WTC11 (cell line): ENCODE measurements at places on chromosomes 11 and 22.
A peak's percentile ranks its signal among the peaks of the same experiment; 100 is the strongest.

GRCh38 chr11:64556044-64556720 lies 34.8 kb upstream of the SLC22A12 start:
- no peak for DNase-seq

- no peak for DNase-seq
Observed at GRCh38 chr11:114785820-114786219, 107.5 kb downstream of the NXPE2 start.

GRCh38 chr11:65811764-65812475 lies 21.8 kb upstream of the SNX32 start:
- no peak for DNase-seq

DNA sequence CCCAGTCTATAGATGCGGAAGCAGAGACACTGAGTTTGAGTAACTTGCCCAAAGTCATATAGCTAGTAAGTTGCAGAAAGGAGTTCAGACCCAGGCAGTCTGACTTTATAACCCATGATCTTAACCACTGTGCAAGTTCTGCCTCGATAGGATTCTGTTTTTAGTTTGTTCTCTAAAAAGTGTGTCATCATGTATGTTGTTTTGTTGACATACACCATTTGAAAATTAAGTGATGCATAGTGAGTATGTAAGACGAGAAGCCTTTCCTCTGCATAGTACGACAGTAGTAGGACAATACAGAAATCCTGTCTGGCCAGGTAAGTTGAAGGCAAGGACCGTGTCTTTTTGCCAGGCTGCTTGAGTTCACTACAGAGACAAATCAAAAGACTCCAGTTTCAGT lies 3.3 kb downstream of the ZC3H12C start:
- DNase-seq: no peak

DNA sequence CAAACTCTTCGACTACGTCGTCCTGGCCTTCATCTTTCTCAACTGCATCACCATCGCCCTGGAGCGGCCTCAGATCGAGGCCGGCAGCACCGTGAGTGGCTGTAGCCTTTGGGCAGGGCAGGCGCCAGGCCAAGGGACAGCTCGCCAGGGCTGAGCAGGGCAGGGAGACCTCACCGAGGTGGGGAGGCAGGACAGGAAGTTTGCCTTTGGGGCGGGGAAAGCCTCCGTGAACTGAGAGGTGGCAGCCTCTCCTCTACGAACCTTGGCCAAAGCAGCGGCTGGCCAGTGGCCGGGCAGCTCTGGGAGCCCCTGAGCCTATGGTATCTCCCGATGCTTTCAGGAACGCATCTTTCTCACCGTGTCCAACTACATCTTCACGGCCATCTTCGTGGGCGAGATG lies 93.2 kb downstream of the CACNA1I start:
- DNase-seq: peak; percentile 34

- no peak for DNase-seq
Observed at GRCh38 chr11:93498641-93499040, 44.5 kb downstream of the SMCO4 start.

DNA sequence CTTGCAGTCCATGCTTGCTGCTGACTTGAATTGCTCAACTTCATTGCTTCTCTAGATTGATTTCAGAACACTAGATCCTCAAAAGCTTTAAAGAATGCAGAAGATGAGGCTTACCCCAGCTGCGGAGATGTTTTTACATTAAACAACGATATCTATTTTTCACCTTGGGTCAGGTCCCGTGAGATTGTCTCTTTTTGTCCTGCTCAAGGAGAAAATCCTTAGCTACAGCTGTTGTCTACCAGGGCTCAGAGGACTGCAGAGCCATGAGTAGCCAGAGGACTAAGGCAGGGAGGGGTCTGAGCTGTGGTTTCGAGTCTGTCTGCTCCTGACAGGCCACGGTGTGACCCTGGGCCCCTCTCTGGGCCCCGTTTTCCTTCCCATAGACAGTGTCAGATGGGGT lies 51.4 kb downstream of the PKNOX2 start:
- DNase-seq: no peak

GRCh38 chr11:113484223-113484622 lies 9.0 kb upstream of the DRD2 start:
- no peak for DNase-seq

DNA sequence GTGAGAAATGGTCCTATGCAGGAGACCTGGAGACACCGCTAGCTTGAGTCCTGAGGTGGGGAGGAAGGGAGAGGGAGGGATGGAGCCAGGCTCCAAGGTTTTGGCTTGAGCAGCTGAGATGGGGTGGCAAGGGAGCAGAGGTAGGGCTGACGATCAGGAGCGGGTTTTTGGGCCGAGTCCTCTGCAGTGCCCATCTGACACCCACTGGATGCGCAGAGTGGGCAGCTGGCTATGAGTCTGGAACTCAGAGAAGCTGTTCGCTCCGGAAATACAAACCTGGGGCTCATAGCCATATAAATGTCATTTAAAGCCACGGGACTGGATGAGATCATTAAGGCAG lies 453 bp upstream of the MAFF start:
- DNase-seq: no peak

DNA sequence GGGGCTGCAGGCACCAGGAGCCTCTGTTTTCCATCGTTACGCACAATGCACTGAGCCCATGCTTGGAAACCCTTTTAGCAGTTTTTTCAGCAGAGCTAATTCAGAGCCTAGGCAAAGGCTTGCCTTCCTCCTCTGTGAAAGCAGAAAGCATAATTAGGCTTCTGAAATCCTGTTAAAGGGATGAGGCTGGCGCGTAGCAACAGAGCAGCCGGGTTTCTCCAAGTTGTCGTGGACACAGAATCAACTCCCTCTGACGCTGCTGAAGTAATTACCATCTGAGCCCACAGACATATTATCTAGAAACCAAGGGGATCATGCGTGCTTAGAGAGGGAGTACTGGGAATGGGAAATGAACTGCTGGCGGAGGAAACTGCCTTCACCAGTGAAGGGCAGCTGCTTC lies 85.4 kb downstream of the MYO18B start:
- no peak for DNase-seq

DNA sequence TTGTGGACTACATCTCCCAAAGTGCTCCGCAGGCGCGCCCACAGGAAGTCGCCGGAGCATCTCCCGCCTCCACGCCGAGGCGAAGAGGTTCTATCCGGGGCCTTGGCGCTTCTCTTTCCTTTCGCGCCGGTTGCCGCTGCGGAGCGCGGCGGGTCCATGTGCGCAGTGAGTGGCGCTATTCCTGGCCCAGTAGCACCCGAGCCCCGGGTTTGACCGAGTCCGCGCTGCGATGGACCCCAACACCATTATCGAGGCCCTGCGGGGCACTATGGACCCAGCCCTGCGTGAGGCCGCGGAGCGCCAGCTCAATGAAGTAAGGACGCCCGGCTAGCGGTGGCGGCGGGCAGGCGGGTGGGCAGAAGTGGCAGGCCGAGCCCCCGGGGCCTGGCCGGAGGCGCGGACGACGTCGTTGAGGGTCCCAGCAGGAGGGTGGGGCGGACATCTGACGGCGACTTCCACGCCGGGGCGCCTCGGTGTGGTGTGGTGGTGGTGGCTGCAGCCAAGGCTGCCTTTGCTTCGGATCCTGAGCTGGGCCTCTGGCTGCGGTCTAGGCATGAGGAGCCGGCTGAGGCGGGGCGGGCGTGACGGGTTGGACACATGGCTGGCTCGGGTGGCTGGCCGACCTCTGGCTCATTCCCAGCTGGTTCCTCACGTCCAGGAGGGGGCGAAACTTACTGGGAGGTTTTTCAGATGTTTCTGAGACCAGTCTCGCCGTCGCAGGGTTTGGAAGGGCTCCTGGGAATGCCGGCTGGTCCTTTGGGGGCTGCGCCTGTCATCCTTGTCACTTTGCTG lies at the start of gene IPO7:
Gene IPO7, plus strand, starts transcription at position 118 of the 792 bp plus-strand sequence. Its CDS starts 112 bp downstream, at position 230.
- peak; percentile 90 for DNase-seq

DNA sequence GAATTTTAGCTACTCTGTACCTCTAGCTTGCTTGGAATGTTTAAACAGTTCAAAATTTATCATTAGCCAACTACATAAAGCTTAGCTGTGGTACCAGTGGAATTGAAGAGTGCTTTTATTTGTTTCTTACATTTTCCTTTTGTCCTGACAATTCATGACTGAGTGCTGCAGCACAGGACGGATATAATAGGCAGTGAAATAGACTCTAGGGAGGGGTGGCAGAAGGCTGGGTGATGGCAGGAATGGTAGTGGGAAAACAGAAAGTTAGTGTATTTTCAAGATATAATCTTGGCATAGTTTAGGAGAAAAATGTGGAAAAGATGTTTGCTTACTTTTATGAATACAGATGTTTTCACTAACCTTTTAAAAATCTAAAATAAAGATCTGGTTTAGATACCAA lies 31.1 kb upstream of the ARHGAP32 start:
- DNase-seq: no peak

- DNase-seq: no peak
Observed at GRCh38 chr22:35959121-35959800, 69.4 kb downstream of the RBFOX2 start.
